ENCODE measurements at places on chromosomes 13 and 19. TPM values are rescaled to one million over a fixed set of nuclear protein-coding genes. Genes with fewer than 3 reads are reported as not detected.

The SH2D3A gene
- 30.8 TPM for total RNA-seq

The CYSLTR2 gene
- total RNA-seq = 1.3 TPM

The MBD3L3 gene
- not detected for total RNA-seq

The CGB2 gene
- not detected for total RNA-seq

The POLR1D gene
- total RNA-seq = 103 TPM

The C19orf81 gene
- not detected for total RNA-seq

The PABPC3 gene
- 0.12 TPM for total RNA-seq

The PLK5 gene
- total RNA-seq = not detected

The LILRB5 gene
- total RNA-seq = not detected

The FFAR2 gene
- not detected for total RNA-seq

The PRSS57 gene
- total RNA-seq = not detected
